NCI-H748 treated with DMSO at 0.1 percent for 48 hours (cell line): ENCODE measurements at places on chromosomes 7 and 10.
A peak's percentile ranks its signal among the peaks of the same experiment; 100 is the strongest.

- no peak for DNase-seq
These were observed 9.0 kb downstream of the CYP2W1 start for GRCh38 chr7:991729-992656.

GRCh38 chr10:93440591-93441091 lies 41.5 kb downstream of the MYOF start:
- no peak for DNase-seq

- no peak for DNase-seq
These were observed 49.3 kb downstream of the C10orf120 start for GRCh38 chr10:122650331-122650730.

DNA sequence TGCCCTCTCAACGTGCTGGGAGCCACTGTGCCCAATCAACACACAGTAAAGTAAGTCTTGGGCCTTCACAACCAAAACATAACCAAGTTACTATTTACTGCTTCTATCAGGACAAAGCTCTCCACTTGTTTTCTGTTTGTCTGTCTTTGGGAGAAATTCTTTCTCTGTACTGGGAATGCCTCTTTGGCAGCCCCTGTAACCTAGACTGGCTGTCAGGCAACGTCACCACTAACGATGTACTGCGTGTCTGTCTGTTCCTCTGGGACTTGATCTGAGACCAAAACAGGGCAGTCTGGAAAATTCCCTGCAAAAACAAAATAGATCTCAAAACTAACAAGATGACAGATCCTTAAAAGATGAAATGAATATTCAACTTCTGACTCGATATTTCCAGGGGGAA lies 113.0 kb downstream of the SMURF1 start:
- DNase-seq, result no peak

DNA sequence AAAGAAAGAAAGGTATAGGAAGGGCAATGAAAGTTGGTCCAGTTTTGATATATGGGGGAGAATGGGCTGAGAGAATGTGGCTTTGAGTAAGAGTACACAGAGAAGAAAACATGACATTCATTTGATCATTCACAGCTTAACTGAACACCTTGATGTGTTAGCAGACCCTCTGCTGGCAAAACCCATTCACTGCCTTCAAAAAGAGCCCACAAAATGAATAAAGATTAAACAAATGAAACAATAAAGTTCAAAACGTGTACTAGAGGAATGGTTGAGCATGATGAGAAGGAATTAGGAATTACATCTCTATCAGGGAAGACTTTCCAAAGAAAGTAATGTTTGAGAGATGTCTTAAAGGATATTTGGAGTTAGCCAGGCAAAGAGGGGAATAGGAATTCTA lies 2.1 kb downstream of the WEE2 start:
- no peak for DNase-seq

DNA sequence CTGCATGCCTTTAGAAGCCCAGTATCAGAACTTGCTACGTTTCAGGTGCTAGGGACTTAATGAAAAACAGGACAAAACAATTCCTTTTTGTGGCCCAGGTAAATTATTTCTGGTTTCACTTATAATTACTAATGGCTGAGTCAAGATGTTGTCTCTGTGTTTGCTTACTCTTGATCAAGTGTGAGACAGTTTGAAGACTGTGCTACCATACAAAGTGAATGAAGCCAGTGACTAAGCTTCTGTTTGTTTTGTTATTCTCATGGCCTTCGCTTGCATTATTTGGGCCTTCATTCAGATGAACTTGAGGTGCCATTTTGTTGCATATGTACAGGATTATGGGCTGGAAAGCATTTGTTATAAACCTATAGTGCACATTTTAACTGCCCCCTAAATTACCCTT lies 17.9 kb downstream of the SMNDC1 start:
- DNase-seq, result no peak

DNA sequence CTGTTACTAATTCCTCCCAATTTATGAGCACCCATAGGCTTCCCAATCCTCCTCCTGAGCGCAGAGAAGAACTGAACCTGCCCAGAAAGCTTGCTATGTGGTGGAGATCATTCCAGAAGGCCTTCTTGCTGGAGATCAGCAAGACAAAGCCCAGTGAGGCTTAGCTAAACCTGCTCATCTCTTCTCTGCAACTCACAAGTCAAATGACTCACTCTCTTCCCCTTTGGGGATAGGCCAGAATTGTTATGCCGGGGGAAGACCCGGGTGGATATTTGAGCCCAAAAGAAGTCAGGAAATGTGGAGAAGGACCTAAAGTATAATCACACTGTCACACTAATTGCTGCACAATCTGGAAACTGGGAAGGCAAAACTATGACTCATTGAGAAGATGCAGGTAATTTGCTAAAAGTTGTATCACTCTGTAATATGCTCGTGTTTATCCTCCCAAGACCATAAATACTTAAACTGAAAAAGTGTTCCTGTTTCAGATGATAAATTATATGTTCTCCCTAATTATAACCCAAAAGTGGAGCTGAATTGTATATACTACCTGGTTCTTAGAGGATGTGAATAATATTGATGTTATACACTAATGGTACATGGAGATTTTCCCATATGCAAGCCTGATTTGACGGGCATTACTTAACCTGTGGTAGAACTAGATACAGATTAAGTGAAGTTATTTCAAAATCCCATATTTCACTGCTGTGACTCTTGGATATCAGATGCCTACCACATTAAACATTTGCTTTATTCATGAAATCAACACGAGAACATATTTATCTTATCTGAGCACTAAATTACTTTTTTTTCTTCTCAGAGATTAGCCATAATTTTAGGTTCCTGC lies 6.4 kb downstream of the NEBL start:
- DNase-seq, result no peak

- DNase-seq, result peak; percentile 4
These were observed 961.5 kb downstream of the PCDH15 start for GRCh38 chr10:53839440-53840039.

GRCh38 chr7:24609570-24609969 lies 36.3 kb downstream of the PALS2 start:
- DNase-seq, result no peak

GRCh38 chr10:75803816-75804552 lies 372.6 kb downstream of the LRMDA start:
- DNase-seq, result no peak

DNA sequence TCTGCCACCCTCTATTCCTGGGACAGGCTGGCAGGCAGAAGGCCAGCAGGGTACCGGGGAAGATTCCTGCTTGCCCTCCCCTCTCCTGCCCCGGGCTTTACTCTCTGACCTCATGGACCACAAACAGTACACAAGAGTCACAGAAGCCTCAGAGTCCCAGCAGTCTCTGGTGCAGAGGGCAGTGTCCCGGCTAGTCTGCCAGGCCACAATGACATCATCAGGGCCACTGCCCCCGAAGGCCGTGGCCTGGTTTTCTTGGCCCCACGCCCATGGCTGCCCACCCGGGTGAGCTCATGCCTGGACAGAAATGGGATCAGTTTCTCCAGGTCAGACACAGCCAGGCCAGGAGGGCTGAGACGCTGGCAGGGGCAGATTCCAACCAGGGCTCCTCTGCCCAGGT lies 91.9 kb downstream of the MYL10 start:
- no peak for DNase-seq

GRCh38 chr7:55464422-55464821 lies 99.3 kb downstream of the LANCL2 start:
- DNase-seq, result no peak

DNA sequence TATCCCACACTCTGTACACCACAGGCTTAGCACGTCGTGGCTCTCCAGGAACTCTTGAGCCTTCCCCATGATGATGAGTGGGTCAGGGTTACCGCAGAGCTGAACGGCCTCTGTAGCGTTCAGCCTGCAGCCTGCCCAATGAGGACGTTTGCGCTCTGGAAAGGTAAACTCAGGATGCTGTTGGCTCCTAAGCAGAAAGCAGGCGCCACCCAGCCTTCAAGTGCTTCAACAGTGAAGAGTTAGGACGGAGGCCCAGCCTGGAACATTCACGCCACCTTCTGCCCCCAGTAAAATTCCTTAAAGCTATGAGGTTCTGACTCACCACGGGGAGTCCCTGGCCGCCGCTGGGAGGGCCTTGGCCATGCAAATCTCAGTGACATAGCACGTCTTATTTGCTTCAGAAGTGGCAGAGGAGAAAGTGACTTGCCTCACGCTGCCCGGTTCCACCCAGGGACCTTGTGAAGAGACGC lies 161.5 kb upstream of the SH2B2 start:
- no peak for DNase-seq

DNA sequence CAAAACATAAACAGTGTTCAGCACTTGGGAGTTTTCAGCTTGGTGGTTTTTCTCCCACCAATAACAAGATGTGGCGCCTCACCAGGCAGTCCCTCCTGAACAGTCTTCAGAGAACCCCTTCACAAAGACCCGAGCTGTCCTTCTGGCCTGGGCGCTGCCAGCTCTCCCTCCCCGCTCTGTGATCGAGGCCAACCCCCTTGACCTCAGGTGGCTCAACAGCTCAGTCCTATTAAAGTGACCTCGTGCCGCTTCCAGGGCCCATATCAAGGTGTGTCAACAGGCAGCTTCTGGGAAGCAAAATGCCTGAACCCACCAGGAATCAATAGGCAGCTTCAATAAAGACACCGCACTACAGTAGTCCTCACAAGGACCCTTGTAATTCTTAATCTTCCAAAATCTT lies 63.3 kb downstream of the CHST15 start:
- DNase-seq, result no peak

DNA sequence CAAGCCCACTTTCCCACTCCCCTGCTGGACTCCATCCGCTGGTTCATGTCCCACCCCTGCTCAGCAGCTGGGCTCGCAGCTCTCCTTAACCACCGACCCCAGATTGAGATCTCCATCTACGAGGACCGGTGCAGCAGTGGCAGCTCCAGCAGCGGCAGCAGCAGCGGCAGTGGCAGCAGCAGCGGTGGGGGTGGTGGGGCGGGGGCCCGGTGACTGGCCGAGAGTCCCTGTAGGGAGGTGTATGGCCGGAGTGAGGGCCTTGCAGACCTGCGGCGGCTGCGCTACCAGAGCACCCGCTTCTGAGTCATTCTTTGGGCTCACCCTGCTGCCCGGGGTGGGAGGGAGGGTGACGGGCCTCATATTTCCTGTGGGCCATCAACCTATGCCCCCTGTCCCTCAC lies 15.8 kb downstream of the GOLGA7B start:
- no peak for DNase-seq

GRCh38 chr7:55570939-55571338 lies 1.4 kb downstream of the VOPP1 start:
- peak; percentile 12 for DNase-seq

- DNase-seq, result no peak
These were observed 21.7 kb upstream of the BTBD16 start for GRCh38 chr10:122249303-122249850.

GRCh38 chr10:77121829-77122228 lies 515.8 kb downstream of the KCNMA1 start:
- no peak for DNase-seq

GRCh38 chr10:125368146-125368545 lies 207.8 kb upstream of the CTBP2 start:
- DNase-seq, result no peak

- DNase-seq, result no peak
These were observed 153.3 kb downstream of the ZMYND11 start for GRCh38 chr10:288316-289200.

- no peak for DNase-seq
These were observed 208.1 kb downstream of the TCF7L2 start for GRCh38 chr10:113158183-113158582.

GRCh38 chr7:152710153-152710442 lies 34.2 kb upstream of the XRCC2 start:
- DNase-seq, result no peak

DNA sequence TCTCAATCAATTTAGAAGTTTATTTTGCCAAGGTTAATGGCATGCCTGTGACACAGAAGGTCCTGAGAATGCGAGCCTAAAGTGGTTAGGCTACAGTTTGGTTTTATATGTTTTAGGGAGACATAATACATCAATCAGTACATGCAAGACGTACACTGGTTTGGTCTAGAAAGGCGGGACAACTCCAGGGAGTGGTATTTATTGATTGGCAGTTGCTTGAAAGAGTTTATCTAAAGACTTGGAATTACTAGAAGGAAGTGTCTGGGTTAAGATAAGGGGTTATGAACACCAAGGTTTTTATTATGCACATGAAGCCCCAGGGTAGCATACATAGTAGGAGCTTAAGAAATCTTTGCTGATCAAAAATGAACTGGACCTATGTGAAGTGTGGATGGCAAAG lies 21.5 kb downstream of the NPVF start:
- no peak for DNase-seq
